ENCODE measurements at places on chromosomes 7 and 10.

- peak; percentile 71 for DNase-seq
Measured at GRCh38 chr7:87058744-87059524, 520 bp downstream of the ELAPOR2 start.

GRCh38 chr7:127391591-127392181, 822 bp downstream of the ZNF800 start:
- DNase-seq, result no peak

- no peak for DNase-seq
Measured at GRCh38 chr10:20237091-20237570, 420.9 kb downstream of the PLXDC2 start.

- DNase-seq, result no peak
Measured at GRCh38 chr10:91339729-91340128, 70.4 kb upstream of the HECTD2 start.

GRCh38 chr10:95741807-95742467, 14.0 kb upstream of the ENTPD1 start:
- peak; percentile 72 for DNase-seq

- no peak for DNase-seq
Measured at GRCh38 chr10:124268976-124269375, 149.7 kb downstream of the OAT start.

DNA sequence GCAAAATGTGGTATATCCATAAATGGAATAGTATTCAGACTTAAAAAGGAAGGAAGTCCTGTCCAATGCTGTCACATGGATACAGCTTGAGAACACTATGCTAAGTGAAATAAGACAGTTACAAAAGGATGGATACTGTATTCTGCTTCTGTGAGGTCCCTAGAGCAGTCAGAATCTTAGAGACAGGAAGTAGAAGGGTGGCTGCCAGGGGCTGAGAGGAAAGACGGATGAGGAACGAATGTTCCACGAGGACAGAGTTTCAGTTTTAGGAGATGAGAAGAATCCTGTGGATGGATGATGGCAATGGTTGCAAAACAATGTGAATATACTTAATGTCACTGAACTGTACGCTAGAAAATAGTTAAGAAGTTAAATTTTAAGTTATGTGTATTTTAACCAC, 3.8 kb downstream of the PRKCQ start:
- peak; percentile 55 for DNase-seq

DNA sequence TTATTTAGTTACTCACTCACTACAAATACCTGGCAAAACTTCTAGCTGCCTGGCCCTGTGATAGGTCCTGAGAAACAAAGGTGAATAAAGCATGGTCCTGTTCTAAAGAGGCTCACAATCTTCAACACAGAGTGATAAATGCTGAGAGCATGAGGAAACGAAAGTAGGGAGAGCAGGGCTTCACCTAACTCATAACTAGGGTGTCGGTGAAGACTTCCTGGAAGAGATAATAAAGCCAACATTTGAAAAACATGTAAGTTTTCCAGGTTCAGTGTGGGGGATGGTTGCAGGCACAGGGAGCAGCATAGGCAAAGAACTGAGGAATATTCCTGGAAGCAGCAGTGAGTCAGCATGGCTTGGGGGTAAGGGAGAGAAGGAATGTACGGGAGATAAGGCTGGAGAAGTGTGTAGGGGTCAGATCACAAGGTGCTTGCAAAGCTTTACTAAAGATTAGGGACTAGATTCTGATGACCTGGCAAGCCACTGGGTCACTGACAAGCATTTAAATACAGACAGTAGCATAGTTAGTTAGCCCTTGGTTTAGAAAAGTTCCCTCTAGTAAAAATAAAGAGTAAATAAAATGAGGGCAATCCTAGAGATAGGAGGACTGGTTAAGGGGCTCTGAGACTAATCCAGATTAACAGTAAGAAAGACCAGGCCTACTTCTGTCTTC, 5.1 kb downstream of the KEL start:
- DNase-seq, result no peak

GRCh38 chr10:74901301-74901700, 74.9 kb downstream of the KAT6B start:
- DNase-seq, result no peak

DNA sequence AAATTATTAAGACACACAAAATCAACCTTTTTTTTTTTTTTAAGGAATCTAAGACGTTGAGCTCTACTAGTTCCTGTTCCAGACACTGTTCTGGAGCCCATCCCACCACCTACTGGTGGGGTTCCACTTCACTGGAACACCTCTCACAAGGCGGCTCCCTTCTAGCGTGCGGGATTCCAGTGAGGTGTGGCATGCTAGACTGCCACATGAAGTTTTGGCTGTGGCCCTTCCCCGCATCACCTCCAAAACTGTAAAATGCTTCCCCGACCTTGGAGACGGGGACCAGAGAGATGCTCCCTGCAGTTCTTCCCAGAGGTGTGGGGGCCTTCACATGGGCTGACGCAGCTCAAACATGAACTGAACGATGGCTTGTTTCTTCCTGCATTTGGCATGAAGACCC, 12.6 kb downstream of the FAM53B start:
- DNase-seq, result no peak

DNA sequence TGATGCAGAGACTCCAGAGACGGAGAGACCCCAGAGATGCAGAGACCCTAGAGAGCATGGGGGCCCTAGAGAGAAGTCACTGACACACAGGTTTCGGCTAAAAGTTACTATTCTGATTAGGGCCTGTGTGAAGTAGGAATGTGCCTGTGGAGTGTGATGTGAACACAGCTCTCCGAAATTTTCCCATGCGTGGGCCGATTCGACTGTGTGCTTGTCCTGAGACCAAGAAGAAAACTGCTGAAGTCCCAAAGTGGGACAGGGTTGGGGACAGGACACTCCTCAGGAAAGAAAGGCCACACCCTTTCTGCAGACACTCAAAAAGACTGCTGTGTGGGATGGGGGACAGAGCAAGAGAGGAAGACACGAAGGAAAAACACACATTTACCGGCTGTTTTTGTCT, 533.5 kb downstream of the PTPRN2 start:
- no peak for DNase-seq

GRCh38 chr7:74525140-74525539, 71.4 kb downstream of the GTF2IRD1 start:
- no peak for DNase-seq

DNA sequence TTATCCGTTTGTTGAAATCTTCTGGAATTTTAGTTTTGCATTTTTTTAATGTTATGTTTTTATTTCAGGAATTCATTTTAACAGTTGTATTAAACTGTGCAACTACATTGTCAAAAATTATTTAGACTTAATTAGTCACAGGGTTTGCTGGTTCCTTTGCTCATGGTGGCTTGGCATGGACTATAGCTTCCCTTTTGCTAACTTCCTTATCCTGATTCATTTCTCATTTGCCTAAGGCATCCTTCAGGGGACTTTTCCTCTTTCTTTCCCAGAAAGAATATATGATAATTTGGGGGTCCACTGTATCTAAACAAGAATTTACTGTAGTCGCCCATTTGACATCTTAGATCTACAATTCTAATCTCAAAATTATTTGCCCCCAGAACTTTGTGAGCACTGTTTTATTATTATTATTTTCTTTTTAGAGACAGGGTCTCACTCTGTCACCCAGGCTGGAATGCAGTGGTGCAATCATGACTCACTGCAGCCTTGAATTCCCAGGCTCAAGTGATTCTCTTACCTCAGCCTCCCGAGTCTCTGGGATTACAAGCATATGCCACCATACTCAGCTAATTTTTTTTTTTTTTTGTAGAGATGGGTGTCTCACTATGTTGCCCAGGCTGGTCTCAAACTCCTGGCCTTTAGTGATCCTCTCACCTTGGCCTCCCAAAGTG, 13.9 kb downstream of the FIGNL1 start:
- DNase-seq, result no peak

GRCh38 chr7:28724563-28724962, 233.6 kb downstream of the TRIL start:
- DNase-seq, result no peak

GRCh38 chr10:36765782-36766414, 359.5 kb upstream of the ANKRD30A start:
- no peak for DNase-seq

DNA sequence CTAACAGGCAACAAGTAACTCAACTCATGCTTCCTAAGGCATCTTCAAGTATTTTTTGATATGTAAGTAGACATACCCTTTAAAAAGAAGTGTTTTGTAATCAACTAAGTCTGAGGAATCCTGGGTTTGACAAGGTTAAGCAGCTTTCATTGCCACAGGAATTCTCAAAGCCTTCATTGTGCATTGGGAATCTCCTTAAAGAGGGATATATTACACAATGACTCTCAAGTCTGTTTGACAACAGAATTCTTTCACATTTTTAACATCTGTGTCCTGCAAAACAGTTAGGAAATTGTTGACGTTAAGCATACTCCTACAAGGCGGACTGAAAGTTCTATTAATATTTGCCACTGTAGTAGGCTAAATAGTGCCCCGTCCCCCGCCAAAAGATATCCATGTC, 71.4 kb downstream of the SGMS1 start:
- DNase-seq, result no peak

Data from common myeloid progenitor, CD34-positive (primary cell).